Stimulated activated CD4-positive, alpha-beta T cell treated with anti-CD3 and anti-CD28 coated beads, Interleukin-1b, Interleukin-23, amount 100 ng/mL, for 1 hour (primary cell): ENCODE measurements at places on chromosomes 4 and X.

GRCh38 chrX:85941275-85941674 lies 106.1 kb downstream of the CHM start:
- DNase-seq, result no peak

GRCh38 chrX:12701628-12702027 lies 89.6 kb upstream of the PRPS2 start:
- DNase-seq, result no peak

DNA sequence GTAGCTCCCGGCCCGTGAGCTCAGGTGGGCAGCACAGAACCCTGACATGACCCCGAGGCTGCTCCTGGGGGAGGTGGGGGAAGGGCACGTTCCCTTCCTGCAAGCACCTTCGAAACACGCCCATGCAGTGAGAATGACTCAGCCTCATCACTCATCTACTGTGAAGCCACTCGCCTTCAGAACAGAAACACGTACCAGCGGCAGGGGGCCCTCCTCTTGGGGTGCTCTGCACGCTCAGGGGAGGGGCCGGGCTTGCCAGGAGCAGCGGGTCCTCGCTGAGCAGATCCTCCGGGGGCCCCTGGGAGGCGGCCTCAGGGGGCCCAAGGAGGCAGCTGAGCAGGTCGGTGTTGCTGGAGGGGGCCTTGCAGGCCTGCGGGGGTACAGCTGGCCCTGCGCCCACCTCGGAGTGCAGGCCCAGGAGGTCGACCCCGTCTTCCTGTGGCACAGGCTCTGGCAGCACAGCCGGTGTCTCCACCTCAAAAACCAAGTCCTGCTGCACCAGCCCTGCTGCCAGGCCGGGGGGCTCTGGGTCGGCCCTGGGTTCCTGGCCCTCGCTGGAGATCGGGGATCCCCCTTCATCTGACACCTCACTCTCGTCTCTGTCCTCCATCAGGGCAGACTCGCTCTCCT lies 40.9 kb upstream of the CPLX1 start:
- DNase-seq, result no peak

DNA sequence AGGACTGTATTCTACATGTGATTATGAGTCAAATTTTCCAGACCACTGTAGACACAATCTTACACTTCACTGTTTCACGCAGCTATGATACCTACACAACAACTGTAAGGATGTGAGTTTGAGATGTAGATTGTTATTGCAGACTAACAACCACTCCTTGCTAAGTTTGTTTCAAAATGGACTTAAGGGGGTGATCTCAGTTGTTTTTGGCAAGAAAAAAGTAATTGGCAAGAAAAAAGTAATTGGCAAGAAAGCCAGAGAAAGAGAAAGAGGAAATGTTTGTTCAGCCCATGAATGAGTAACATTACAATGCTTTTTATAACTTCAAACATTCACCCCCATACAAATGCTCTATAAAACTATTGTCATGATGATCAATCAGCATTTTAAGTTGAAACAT lies 466.4 kb downstream of the DMD start:
- no peak for DNase-seq

GRCh38 chr4:102994803-102995202 lies 24.7 kb downstream of the SLC9B1 start:
- no peak for DNase-seq
